ENCODE measurements at places on chromosomes 2 and 18.

DNA sequence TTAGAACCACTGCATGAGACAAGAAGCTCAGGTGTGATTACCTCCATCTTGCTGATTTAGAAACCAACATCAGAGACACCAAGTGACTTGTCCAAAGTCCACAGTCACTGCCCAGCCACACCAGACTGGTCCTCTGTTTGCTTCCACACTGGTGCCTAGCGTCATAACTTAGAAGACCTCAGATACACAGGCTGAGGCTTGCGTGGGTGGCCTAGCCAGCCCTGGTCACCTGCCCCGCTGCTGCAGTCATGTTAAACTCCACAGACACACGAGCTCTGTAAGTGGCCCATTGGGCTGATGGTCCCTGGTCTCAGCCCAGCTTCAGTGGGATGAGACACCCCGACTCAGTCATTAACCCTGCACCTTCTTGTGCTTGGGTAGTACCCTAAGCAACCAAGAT, 47.1 kb downstream of the CNGA3 start:
- DNase-seq, result no peak

GRCh38 chr2:190408538-190409271, 550 bp downstream of the MFSD6 start:
- peak; percentile 33 for DNase-seq

DNA sequence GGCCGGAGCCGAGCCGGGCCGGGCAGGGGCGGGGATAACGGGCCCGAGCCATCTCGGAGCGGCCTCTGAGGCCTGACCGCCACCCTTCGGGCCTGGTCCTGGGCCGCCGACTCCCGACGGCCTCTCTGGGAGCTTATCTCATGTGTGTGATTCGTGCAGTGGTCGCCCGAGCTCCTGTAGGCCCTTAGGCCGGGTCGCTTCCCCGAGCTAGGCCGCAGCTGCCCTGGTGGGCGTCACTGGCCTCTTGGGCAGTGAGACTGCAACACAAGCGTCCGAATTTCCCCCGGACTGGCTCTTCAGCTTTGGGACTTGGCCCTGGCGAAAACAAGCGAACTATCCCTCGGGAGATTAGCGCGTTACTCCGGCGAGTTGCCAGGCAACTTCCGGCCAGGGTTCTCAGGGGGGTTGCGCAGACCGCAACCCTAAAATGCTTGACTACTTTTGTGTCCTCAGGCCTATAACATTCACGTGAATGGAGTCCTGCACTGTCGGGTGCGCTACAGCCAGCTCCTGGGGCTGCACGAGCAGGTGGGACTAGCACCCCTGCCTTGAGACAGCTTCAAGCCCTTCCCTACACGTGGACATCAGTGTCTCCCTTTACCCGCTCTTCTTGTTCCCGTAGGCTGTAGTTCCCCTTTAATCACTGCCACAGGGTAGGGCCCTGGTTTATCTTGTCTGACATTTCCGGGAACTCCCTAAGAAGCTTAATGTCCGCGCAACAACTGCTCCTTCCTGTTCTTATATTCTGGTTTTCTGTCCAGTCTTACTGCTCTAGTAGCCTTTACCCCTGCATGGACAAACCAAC, 602 bp downstream of the SNX17 start:
- DNase-seq, result peak; percentile 92

DNA sequence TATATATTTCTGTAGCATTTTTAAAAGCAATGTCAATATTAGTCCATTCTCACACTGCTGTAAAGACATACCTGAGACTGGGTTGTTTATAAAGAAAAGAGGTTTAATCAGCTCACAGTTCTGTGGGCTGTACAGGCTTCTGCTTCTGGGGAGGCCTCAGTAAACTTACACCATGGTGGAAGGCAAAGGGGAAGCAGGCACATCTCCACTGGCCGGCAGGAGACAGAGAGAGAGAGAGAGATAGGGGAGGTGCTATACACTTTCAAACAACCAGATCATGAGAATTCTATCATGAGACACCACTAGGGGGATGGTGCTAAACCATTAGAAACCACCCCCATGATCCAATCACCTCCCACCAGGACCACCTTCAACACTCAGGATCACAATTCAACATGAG, 43.1 kb downstream of the CHMP3 start:
- DNase-seq, result peak; percentile 1

DNA sequence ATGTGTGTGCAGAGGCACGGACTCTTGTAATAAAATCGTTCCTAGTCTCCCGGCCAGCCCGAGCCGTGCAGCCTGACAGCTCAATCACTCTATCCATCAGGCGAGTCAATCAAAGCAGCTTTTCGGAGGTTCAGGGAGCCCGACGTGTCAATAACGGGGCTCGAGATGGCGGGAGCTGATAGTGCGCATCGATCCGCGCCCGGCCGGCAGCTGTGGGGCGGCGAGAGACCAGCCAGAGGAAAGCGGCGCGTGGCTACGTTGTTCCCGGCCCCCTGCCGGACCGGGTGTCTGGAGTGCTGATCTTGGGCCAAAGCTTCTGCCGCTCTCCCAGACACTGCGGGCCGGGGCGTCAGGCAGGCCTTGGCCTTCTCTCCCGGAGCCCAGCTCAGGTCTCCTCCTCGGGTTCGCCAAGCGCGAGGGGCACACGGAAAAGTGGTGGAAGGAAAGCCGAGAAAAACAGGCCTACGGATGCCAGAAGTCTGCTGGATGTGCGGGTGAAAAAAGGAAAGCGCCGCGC, 2.4 kb downstream of the EN1 start:
- no peak for DNase-seq

Data from OCI-M1 (cell line).